T1000 (cell line): ENCODE measurements at places on chromosomes 4 and X.

- no peak for DNase-seq
These were observed 19.3 kb downstream of the ZFX start for GRCh38 chrX:24168807-24169206.

DNA sequence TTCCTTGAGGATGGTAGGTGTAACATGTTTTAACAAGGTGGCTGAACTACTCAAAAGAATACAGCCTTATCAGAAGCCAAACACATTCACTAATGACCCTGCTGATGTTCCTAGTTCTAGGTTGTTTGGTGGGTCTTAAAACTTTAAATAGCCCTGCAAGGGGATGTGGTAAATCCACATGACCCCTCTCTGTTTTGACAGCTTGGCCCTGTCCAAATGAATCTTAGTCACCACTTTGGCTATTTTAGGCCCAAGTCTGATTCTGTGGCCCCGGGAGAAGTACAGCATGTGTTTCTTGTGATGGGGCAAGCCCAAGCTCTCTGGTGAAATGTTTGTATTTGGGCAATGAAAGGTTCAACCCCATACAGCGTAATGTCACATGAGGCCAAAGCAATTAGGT, 54.5 kb upstream of the GPR34 start:
- no peak for DNase-seq

DNA sequence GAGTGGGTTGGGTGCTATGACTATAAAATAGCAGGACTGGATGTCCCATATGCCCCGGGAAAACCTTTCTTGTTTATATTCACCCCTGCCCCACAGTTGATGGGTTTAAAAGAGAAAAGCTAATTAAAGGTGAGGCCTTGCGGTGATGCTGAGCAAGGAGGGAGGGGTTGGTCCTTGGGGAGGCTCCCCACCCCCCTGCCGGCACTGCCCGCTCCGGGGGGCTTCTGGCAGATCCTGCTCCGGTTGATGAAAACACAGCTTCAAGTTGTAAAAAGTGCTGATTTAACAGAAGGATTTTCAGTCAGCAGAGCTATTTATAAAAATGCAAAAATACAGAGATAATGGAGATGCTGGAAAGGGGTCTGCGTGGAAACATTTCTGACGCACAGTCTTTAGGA, 68.6 kb downstream of the MTMR1 start:
- no peak for DNase-seq

- DNase-seq = no peak
These were observed 516.3 kb downstream of the ZIC3 start for GRCh38 chrX:138082251-138082650.

DNA sequence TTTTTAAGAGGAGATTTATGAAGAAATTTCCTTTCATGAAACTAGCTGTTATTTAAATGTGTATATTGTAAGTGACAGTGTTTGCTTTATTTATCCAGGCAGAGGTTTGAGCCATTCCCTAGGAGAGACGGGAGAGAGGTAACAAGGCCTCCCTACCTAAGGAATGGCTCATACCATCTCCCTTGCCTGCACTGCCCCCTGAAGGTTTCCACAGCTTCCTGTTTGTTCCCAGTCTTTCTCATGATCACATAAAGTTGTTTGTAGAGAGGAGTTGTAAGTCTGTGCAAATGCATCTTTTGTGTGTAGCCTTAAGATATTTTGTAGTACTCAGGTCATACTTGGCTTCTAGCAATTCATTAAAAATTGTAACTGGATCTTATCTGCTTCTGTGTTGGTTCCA, 1504.5 kb upstream of the PCDH10 start:
- no peak for DNase-seq

- DNase-seq = no peak
These were observed 17.5 kb downstream of the MAML3 start for GRCh38 chr4:140136509-140136908.

DNA sequence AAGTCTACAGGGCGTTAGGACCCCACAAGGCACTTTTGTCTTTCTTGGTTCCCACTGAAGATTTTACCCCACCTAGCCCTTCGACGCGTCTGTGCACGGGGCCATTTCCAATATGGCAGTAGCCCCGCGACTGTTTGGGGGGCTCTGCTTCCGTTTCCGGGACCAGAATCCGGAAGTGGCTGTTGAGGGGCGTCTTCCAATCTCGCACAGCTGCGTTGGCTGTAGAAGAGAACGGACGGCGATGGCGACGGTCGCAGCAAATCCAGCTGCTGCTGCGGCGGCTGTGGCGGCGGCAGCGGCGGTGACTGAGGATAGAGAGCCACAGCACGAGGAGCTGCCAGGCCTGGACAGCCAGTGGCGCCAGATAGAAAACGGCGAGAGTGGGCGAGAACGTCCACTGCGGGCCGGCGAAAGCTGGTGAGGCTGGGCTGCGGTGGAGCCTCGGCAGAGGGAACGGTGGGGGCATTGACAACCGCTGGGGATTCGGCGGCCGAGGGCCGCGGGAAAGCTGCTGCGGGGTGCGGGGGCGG, at the start of gene USP11:
Gene USP11, plus strand, starts transcription at position 207 of the 530 bp plus-strand sequence. Its CDS starts 35 bp downstream, at position 242.
- DNase-seq = peak; percentile 31
